ENCODE measurements at places on chromosomes 5 and 9. TPM values are rescaled to one million over a fixed set of nuclear protein-coding genes. Genes with fewer than 3 reads are reported as not detected.

Gene PRDM9
- not detected for total RNA-seq

Gene EQTN
- total RNA-seq: not detected

Gene PCDHB7
- total RNA-seq: 0.67 TPM

Gene RNF38
- 41.2 TPM for total RNA-seq

Gene LRRC14B
- 8.5 TPM for total RNA-seq

DNA sequence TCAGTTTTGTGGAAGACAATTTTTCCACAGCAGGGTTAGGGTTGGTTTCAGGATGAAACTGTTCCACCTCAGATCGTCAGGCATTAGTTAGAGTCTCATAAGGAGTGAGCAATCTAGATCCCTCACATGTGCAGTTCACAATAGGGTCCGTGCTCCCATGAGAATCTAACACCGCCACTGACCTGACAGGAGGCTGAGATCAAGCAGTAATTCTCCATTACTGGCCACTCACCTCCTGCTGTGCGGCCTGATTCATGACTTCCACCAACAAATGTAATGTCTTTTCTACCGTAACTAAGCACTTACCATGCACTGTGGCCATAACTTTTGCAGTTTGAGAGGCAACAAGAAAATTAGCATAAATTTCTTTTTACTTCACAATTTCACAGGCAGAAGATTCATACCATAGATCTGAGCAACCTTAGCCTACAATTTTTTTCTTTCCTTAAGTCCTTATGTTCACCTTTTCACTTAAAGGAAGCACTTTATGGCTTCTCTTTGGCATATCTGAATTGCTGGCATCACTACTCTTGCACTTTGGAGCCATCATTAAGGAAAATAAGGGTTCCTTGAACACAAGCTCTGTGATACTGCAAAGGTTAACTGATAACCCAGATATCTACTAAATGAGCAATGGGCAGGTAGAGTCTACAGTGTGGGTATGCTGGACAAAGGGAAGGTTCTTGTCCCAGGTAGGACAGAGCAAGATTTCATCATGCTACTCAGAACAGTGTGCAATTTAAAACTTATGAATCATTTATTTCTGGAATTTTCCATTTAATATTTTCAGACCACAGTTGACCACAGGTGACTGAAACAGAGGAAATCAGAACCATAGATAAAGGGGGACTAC, 83.0 kb upstream of the IFNK start:
- DNase-seq: no peak

DNA sequence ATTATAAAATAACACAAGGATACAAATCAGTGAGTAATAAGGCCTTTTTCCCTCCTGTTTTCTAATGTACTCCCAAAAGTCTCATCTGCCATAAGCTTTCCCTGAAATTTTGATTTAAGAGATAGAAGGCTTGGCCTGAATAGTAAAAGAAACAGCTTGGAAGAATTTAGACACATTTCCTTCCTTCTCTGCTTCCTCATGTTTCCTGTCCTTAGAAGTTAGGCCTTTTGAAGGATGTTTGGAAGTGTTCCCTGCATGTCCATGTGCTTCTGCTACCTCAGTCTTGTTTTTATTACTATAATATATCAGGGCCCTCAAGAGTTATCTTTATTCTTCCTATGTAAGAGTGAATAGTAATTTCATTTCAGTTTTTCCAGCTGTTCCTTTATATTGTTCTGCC, 242.7 kb downstream of the DEPDC1B start:
- DNase-seq: no peak

- no peak for DNase-seq
These were observed 179.1 kb upstream of the SLC24A2 start for GRCh38 chr9:19967888-19968459.

- DNase-seq: no peak
These were observed 48.1 kb downstream of the G3BP1 start for GRCh38 chr5:151819830-151820229.

DNA sequence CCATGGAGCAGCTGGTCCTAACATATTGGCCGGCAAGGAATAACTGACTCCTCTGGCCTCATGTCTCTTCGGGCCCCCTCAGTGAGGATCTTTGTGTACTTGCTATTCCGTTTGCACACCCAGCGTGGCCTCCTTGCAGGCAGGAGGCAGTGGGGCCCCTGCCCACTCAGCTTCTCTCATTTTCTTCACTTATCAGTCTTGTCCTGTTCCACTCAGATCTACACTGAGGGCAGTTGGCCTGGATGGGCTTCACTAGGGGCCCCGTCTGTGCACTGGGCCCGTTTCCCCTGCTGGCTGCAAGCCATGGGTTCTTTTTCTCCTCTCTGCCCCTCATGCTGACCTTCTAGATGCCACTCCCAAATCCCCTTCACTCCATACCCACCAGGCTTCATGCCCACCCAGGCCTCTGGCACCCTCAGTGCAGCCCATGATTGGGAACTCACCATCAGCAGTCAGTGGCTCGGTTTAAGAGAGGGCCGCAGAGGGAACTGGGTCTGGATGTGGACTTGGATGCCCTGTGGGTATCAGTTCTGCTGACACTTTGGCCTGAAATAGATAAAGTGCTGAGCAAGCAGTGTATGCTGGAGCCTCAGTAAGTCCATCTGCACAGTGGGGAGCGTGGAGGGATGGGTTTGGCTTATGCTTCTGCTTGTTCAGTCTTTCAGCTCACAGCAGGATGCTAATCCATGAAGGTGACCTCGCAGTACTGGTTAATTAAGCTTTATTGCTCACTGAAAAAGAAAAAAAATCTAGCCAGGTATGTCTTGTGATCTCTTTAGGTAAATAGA, 57.9 kb downstream of the ERBIN start:
- DNase-seq: no peak

GRCh38 chr9:134381671-134382516, 55.6 kb downstream of the RXRA start:
- DNase-seq: peak; percentile 87

DNA sequence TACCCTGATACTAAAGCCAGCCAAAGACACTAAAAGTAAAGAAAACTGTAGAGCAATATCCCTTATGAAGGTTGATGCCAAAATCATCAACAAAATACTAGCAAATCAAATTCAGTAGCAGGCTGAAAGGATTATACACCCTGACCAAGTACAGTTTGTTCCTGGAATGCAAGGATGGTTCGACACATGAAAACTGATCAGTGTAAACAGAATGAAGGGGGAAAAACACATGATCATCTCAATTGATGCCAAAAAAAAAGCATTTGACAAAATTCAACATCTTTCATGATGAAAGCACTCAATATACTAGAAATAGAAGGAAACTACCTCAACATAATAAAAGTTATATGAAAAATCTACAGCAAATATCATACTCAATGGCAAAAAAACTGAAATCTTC, 43.5 kb upstream of the LRRC14B start:
- no peak for DNase-seq

- no peak for DNase-seq
These were observed 34.3 kb downstream of the MAP3K1 start for GRCh38 chr5:56849671-56850070.

- no peak for DNase-seq
These were observed 92.9 kb upstream of the GRHPR start for GRCh38 chr9:37329576-37329975.

- peak; percentile 91 for DNase-seq
These were observed at the start of gene COL5A1 for GRCh38 chr9:134641173-134641989. TSS of gene COL5A1 (plus strand) at chr9:134641803. CDS start at chr9:134642188, 385 bp downstream.

DNA sequence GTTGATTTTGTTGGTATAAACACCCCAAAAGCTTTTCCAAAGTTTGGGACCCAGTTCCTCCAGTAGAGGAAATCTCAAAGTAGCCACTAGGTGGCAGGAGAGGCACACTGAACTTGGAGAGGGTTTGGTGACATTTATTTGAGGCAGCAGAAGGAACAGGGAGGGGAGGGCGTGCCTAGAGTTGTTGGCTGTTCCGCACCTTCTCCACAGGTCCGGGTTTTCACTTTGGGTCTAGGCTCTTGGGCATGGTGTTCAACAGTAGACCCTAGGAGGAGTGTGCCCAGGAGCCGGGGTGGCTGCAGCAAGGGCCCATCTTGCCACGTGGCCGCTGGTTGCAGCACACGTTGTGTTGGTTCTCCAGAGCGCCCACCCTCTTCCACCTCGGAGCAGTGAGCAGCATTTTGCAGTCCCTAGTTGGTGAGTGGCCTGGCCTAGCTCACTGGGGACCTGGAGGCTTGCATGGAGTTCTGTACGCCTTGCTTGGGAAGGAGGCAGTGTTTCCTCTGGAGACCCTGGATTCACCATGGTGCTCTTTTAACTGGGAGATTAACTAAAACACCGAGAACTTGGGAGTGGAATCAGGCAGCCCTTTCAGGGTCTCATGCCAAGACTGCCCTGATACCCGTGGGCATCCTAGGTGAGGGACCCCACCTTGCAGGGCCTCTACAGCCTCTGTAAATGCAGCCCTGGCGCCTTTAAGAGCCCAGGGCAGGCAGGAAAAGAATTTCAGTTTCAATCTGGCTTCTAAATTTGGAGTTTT, 28.2 kb downstream of the PTPA start:
- DNase-seq: peak; percentile 87

DNA sequence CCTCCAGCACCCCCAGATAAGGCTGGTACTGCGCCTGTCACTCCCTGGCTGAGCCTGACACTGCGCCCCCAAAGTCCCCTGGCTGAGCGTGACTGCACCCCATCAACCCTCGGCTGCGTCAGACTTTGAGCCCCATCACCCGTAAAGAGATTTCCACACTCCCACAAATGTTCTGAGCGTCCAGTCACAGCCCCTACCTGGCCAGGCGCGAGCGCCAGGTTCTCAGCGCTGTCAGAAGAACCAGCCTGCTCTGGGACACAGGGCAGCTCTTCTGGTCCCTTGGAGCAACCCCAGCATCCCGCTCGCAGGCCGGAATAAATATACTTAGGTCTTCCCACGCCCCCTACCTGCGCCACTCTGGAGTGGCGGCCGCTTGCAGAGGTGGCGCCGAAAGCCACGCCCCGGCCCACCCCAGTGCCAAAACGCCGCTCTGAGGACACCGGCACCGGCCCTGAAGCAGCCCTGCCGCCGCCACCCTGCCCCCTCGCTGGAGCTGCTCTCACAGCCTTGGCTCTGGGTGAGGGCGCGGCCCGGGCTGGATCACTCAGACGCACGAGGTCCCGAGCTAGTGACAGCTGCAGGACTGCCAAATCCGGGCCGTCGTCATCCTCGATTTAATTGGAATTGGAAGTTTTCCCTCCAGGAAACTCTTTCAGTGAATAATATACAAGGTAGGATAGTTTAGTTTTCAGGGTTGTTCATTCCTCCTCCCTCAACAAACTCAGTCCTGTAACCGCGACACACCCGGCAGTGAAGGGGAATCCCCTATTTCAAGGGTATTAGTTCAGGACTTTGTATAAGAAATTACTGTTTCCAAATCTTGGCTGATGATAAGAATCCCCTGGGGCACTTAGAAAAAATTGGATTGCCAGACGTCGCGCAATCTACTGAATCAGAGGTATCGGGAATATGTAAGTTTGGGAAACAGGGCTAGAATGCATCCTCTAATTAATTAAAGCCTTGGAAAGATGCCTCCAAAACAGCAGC, 1.2 kb upstream of the CEMIP2 start:
- peak; percentile 87 for DNase-seq
